ENCODE measurements at places on chromosomes 12 and 14.

DNA sequence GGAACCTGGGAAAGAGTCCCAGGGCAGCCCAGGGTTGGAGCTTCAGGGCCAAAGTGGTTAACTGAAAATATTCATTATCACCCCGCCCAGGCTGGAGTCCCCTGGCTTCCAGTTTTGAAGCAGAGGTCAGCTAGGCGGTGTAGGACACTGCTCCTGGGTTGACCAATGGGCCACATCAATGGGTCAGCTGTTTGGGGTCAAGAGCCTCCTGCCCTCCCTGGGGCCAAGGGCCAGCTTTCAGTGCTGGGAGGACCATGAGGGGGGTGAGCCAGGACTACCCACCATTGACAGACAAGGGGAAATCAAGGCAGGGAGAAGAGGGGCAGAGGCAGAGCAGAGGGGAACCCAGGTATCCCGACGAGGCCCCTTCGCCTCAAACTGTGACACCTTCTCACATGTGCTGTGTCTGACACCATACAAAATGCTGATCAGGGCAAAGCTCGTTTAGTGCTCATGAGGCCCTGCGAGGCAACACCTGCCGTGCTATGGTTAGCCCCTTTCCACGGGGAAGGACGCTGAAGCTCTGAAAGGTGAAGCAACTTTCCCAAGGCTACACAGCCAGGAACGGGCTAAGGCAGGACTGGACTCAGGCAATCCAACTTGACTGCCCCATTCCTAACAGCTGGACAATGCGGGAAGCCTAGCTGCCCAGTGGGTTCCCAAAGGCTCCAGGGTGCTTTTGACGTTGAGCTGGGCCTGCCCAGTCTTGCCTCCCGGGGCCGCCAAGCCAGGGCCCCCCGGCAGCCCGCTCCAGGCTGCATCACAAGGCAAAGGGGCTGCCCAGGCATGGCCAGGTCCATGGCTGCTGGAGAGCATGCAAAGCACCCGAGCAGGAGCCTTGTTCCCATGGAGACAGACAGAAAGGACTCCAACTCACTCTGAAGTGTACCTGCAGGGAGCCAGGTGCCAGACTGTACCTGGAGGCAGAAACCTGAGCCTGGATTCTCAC lies 2.0 kb downstream of the SYNE3 start:
- no peak for DNase-seq

DNA sequence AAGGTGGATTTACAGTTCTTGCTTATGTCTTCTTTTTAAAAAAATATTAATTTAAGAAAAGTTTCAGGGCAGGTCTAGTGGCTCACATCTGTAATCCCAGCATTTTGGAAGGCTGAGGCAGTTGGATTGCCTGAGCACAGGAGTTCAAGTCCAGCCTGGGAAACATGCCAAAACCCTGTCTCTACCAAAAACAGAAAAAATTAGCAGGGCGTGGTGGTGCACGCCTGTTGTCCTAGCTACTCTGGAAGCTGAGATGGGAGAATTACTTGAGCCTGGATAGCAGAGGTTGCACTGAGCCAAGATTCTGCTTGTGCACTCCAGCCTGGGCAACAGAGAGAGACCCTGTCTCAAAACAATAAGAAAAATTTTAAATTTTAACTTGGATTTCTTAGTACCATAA lies 5.4 kb upstream of the TAS2R46 start:
- DNase-seq, result peak; percentile 22

GRCh38 chr12:93461503-93461902 lies 5.8 kb upstream of the MRPL42 start:
- DNase-seq, result peak; percentile 13

DNA sequence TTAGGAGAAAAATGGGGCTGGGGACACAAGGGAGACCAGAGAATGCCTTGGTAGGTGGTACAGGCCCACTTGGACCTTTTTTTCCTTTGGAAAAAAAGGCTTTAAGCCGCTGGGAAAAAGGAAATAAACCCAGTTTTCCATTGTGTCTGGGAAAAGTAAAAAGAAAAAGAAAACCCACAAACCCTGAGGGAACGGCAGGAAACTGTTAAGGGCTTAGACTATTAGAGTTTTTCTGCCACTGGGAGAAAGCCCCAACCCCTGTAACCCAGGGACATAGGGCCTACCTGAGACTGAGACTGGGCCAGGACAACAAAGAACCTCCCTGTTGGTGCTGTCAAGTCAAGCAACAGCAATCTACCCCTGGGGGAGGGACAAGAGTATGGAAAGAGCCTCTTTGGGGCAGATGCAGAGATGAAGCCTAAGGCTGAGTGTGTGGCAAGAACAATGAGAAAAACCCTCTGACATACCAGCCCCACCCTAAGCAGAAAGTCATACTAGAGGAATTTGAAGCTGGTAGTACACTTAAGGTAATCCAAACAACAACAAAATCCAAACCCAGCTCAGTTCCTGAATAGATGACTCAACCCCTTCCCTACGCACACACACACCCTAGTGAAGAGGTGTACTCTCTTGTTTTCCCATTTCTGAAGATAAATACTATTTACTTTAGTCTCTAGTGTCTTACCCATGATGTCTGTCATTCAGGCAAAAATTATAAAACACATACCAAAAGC lies 22.8 kb downstream of the ATF1 start:
- DNase-seq, result peak; percentile 88

DNA sequence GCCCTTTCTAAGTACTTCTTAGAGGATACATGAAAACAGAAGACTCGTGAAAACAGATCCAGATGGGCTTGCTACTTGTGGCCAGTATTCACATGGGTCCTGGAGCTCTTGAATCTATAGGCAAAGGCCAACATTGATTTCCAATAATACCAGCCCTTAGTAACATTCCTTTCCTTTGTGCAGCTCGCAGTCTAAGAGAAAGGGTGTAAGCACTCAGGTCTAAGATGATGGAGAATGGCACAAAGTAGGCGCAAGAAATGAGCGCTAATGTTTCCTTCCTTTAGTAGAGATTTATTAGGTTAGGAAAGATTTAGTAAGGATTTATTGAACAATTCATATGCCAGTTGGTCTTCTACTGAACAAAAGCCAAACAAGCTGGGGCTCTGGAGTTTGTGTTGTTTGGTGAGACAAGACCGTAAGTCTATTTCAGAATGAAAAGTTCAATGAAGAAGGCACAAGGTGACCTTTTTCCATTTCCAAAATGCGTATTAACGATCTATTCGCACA lies 525 bp downstream of the RNU6-8 start:
- DNase-seq, result peak; percentile 20

DNA sequence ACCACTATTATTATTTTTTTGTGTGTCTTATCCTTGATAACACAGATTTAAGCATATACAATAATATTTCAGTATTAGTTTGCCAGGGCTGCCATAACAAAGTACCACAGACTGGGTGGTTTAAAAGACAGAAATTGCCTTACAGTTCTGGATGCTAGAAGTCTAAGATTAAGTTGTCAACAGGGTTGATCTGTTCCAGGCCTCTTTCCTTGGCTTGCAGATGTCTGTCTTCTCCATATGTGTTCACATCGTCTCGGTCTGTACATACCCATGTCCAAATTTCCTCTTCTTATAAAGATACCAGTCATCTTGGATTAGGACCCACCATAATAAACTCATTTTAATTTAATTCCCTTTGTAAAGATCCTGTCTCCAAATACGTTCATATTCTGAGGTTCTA lies 204.8 kb downstream of the SOX5 start:
- no peak for DNase-seq
